ENCODE measurements at places on chromosomes 1 and 21.

DNA sequence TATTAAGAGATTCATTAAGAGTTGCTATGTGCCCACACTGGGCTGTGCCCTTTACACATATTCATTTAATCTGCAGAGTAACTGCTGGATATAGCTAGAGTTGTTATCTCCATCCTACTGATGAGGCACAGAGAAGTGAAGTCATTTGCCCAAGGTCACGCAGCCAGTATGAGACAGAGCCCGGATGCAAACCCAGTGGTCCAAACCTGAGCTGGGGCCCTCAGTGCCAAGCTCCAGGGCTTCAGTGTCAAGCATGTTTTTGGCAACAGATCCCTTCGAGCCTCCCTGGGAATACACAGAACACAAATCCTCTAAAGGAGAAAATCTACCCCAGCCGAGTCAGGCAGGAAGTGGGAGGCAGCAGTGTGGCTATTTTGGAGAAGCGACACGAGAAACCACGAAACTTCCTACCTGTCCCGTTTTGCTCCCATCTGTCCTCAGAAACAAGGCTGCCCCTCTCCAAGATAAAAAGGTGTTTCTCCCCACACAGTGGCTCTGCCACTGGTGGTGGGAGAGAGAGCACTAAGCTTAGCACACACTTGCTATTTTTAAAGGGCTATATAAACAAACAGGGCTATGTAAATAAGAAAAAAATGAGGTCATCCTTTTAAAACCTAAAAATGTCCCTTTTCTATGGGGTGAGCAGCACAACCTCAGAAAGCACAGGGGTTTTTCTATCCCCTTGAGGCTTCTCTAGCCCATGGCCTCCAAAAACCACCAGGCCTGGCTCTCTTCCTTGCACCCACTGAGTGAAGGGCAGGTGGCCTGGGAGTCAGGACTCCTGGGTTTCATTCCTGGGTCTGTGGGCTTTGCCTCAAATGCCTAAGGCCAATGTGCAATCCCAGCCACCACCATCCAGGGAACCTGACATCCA lies 138.6 kb upstream of the EDN2 start:
- no peaks in the 10 kb centered on the region for H3K36me3 ChIP-seq
- H3K27ac ChIP-seq, result peak overlapping the region; percentile 22
- H3K4me3 ChIP-seq, result no peak overlapping the region
- no peak for DNase-seq
- peaks cover 9% of the 10 kb centered on the region for H3K27me3 ChIP-seq

- H3K36me3 ChIP-seq, result no peaks in the 10 kb centered on the region
- no peaks in the 10 kb centered on the region for H3K4me1 ChIP-seq
- no peak overlapping the region for H3K27ac ChIP-seq
- H3K27me3 ChIP-seq, result no peaks in the 10 kb centered on the region
Measured at GRCh38 chr1:14062669-14063068, 362.7 kb downstream of the PRDM2 start.

DNA sequence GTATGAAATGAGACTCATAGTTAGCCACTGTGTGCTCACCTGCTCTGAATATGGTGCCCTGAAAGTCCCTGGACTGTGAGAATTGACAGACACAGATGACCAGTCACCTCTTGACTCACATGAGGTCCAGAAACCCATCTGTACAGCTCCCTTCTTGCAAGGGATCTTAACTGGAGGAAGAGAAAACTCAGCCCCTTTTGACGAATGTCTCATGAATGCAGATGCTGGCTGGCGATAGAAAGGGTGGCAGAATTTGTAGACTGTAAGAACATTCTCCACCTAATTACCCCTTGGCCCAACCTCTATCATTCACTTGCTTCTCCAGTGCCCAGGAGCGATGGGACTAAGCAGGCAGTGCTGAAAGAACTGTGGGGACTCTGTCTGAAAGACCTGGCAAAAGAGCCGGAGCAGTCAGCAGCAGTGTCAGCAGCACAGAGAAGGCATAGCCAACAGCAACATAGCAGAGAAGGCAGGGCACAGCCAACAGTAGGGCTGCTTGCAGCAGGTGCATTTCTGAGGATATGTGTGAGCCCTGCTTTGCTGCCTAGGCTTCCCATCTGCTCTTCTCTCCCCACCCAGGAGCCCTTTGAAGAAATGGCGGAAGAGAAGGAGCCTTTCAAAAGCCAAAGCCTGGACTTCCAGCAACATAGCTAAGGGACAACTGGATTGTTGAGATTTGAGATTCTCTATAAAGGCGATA lies 25.8 kb upstream of the IFNGR2 start:
- no peaks in the 10 kb centered on the region for H3K36me3 ChIP-seq
- no peak overlapping the region for H3K27ac ChIP-seq
- no peaks in the 10 kb centered on the region for H3K27me3 ChIP-seq
- H3K4me3 ChIP-seq, result no peak overlapping the region
- no peak for DNase-seq

DNA sequence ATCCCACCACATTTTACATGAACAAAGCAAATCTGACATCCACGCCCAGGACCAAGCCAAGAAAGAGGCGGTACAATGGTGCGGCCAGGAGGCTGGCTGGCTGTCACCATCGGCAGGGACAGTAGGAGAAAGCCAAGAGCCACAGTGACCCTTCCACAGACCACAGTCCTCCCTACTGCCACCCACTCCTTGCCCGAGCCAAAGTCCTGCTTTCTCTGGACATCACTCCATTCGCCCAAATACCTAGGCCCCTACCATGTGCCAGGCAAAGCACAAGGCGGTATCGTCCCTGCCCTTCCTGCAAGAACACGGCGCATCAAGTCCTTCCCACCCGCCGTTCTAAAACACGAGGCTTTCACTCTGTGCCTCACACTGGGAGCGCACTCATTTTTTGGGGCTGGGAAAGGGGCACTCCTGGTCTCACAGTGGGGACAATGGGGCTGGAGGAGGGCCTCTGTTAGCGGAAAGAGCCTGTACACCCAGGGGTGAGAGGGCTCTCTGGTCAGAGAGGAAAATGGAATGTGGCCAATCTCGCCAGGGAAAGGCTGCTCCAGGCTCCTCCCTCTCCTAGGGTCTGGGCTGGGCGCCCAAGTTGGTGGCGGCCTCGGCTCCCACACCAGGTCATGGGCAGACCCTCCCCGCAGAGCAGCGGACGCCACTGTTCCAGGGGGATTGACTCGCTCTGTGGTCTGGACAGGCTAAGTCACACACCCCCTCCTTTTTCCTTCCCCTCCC lies 26.5 kb downstream of the SSBP3 start:
- no peaks in the 10 kb centered on the region for H3K36me3 ChIP-seq
- peaks cover 16% of the 10 kb centered on the region for H3K27me3 ChIP-seq
- peak overlapping the region; percentile 99 for H3K27ac ChIP-seq
- peak overlapping the region; percentile 68 for H3K4me3 ChIP-seq

DNA sequence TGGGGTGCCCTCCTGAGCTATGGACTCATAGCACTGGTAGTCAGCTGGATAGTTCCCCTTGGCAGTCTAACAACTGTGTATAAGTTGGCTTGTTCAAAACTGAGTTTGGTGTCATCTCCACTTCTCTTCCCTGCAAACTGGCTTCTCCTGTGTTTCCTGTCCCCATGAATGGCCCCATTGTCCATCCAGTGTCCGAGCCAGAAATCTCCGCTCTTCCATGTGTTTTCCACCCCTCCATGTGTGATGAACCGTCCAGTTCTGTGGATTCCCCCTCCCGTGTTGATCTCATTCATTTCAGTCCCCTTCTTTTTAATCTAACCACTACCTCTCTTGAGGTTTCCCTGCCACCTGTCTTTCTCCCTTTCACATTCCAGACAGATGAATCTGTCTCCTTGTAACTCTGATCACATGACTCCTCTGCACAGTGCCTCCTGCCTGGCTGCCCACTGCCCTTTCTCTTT lies 195.7 kb downstream of the ROR1 start:
- H3K27ac ChIP-seq, result no peak overlapping the region
- no peaks in the 10 kb centered on the region for H3K36me3 ChIP-seq
- H3K27me3 ChIP-seq, result peaks cover 2% of the 10 kb centered on the region
- H3K4me3 ChIP-seq, result no peak overlapping the region
- DNase-seq, result no peak

DNA sequence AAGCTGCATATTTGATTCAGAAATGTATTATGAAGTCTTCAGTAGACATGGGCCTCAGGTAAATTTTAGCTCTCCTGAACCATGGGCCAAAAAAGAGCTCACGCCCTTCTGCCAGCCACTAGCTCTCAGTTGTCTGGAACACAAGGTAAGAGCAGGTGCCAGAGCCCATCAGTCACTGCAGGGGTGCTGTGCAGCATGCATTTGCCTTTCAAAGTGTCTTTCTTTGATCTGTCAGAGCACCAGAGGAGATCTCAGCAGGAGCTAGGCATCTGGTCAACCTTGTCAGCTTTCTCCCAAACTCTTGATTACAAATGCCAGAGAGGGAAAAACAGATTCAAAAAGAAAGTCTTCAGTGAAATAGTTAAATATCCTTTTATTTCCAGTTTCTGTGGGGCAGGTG lies 332.3 kb downstream of the COL11A1 start:
- no peaks in the 10 kb centered on the region for H3K36me3 ChIP-seq
- no peak overlapping the region for H3K4me3 ChIP-seq
- no peak overlapping the region for H3K27ac ChIP-seq
- peaks cover 1% of the 10 kb centered on the region for H3K27me3 ChIP-seq
- no peak for DNase-seq

DNA sequence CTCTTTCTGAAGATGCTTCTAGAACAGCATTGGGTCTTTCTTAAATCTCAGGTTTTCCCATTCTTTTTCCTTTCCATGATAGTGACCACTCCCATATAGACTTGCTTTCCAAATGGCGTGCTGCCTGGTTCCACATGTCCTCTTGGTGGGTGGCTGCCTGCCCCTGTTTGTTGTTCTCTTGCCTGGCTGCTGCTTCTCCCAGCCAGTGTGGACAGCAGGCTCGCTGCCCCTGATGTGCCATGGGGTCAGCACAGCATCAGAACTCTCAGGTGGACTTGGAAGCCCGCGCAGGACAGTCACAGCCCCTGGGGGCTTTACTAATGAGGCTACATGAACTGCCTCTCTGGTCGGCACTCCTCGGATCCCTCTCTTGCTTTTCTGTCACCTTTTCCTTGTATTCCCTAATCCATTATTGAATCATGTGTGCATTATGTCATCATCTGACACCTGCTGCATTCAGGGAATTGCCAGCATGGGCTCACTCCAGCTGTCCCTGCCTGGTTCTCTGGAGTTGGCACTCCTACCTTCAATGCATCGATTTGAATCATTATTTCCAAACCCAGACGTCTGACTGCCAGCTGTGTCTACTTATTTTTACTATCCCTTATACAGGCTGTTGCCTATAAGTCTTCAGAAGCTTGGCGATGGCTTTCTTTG lies 100.5 kb upstream of the COA6 start:
- H3K4me1 ChIP-seq, result no peaks in the 10 kb centered on the region
- no peak overlapping the region for H3K27ac ChIP-seq
- H3K4me3 ChIP-seq, result no peak overlapping the region
- no peaks in the 10 kb centered on the region for H3K27me3 ChIP-seq

DNA sequence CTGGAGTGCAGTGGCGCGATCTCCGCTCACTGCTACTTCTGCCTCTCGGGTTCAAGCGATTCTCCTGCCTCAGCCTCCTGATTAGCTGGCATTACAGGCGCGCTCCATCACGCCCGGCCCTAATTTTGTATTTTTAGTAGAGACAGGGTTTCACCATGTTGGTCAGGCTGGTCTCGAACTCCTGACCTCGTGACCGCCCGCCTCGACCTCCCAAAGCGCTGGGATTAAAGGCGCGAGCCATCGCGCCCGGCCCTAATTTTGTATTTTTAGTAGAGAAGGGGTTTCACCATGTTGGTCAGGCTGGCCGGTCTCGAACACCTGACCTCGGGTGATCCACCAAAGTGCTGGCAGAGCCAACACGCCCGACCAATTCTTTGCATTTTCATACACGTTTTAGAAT lies 48.0 kb upstream of the LCE5A start:
- H3K27ac ChIP-seq, result no peak overlapping the region
- no peaks in the 10 kb centered on the region for H3K27me3 ChIP-seq
- no peak overlapping the region for H3K4me3 ChIP-seq
- H3K36me3 ChIP-seq, result no peaks in the 10 kb centered on the region

DNA sequence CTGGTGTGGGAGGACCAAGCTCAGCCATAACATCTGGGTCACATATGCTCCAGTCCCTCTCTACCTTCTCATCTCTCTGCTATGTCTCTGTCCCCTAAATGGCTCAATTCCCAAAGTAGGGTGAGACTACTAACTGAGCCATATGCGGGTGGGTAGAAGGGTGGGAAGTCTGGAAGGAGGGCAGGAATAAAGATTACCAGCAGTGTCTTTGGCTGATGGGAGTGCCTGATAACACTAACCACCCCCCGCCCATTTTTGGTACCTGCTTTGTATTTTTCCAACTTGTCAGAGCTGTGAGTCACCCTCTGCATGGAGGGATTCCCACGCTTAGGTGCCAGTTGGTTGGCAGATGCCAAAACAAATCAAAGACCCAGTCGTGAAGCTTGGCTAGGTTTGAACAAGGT lies 14.9 kb upstream of the SSBP3 start:
- peaks cover 7% of the 10 kb centered on the region for H3K27me3 ChIP-seq
- no peak for DNase-seq
- H3K4me3 ChIP-seq, result no peak overlapping the region
- no peak overlapping the region for H3K27ac ChIP-seq
- peaks cover 7% of the 10 kb centered on the region for H3K4me1 ChIP-seq
- no peaks in the 10 kb centered on the region for H3K36me3 ChIP-seq

DNA sequence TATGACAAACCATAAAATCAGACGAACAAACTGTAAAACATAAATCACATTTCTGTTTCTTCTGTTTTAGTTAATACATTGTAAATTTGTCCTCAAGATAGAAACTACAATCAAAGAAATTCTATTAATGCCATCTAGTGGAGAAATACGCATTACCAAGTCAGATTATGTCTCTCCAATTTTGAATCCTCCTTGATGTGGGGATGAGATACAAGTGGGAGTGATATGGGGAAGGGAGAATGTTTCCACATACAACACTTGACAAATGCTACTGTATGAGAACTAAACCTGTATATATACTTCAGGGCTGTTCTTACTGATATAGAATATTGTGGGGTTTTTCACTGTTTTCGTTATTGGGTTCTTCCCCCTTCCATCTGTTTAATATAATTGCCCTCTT lies 2.6 kb downstream of the HFM1 start:
- H3K4me3 ChIP-seq, result no peak overlapping the region
- H3K36me3 ChIP-seq, result no peaks in the 10 kb centered on the region

GRCh38 chr1:82486969-82487368 lies 686.2 kb downstream of the ADGRL2 start:
- H3K27me3 ChIP-seq, result no peaks in the 10 kb centered on the region
- no peak overlapping the region for H3K27ac ChIP-seq
- H3K4me1 ChIP-seq, result peaks cover 2% of the 10 kb centered on the region

DNA sequence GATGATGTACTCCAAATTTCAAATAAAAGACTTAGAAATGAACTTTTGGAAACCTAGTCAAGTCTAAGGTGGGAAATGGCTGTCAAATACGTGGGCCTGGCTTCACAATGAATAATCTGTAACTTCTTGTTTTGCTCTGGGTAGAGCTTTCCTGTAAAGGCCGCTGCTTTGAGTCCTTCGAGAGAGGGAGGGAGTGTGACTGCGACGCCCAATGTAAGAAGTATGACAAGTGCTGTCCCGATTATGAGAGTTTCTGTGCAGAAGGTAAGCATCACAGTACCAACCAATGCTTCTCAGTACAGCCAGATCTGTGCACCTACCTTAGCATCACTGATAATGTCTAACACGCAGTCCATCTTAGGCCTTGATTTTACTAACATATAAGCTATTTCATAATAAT lies 73.6 kb downstream of the TPR start:
- H3K4me1 ChIP-seq, result peaks cover 12% of the 10 kb centered on the region
- no peak overlapping the region for H3K4me3 ChIP-seq
- peaks cover 1% of the 10 kb centered on the region for H3K27me3 ChIP-seq
- no peak overlapping the region for H3K27ac ChIP-seq
- no peak for DNase-seq

Data from glutamatergic neuron (in vitro differentiated cells).